ENCODE measurements at places on chromosomes 3 and 15.

- no peak for DNase-seq
Observed at GRCh38 chr3:181713280-181713647, 1.5 kb downstream of the SOX2 start.

GRCh38 chr15:88303395-88303794 lies 46.9 kb upstream of the NTRK3 start:
- DNase-seq, result no peak

DNA sequence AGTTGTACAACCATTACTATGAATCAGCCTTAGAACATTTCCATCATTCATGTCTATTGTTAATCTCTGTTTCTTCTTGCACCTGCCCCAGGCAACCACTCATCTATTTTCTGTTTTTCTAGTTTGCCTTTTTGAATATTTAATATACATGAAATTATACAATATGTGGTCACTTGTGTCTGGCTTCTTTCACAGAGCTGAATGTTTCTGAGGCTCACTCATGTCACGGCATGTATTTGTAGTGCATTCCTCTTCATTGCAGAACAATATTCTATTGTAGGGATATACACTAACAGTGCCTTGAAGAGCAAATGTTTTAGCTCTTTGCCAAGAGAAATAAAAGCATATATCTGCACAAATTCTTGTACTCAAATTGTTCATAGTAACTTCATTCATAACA lies 32.9 kb downstream of the CERS3 start:
- no peak for DNase-seq

- DNase-seq, result no peak
Observed at GRCh38 chr15:43905755-43906154, 79.0 kb downstream of the WDR76 start.

GRCh38 chr15:66621491-66622467 lies 56.0 kb upstream of the LCTL start:
- DNase-seq, result no peak

DNA sequence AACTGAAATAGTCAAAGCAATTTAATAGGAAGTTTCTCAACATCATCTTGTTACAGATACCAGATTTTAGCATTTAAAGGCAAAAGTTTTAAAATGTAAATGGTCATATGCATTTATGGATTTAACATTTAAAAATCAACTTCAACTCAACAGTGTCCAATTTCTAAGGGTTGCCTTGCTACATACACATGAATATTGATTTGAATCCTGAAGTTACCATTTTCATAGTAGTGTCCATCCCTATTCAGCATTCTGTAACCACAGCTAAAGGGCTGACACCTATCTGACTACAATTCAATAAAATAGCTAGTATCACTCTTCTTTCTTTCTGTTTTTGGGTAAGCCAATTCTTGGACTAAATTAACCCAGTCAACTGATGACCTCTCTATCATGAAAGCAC lies 164.0 kb upstream of the CFAP20DC start:
- no peak for DNase-seq

DNA sequence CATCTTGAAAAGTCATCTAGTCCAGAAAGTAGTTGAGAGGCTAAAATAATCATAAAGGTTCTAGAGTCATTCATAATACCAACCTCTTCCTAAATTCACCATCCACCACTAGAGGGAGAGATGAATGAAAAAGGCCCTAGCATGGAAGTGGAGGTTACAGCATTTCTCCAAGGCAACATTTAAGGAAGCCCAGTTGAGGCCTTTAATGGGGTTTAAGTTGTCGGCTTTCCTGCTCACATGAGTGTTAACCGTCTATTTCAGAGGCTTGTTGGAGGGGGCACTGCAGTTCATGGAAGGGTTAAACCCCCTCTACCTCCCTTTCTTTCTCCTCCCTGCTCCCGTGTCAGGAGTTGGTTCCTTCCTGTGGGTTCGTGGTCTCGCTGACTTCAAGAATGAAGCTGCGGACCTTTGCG lies 3.8 kb upstream of the SLCO3A1 start:
- DNase-seq, result peak; percentile 65

DNA sequence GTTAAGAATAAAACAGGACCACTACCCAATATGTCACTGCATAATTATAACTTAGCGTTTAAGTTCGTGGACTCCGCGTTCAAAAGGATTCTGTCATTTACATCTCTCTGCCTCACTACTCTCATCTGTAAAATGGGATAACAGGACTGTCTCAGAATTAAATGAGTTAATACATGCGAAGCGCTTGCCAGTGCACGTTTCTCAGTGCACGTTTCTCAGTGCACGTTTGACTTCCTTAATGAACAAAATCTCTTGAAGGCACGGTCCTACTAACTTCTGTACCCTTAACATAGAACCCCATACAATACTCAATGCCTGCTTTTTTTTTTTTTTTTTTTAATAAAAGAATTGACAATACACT lies 499 bp downstream of the RABL3 start:
- DNase-seq, result peak; percentile 43

- peak; percentile 45 for DNase-seq
Observed at GRCh38 chr15:98904544-98904943, 103.0 kb downstream of the PGPEP1L start.

GRCh38 chr3:167067787-167068161 lies 312.3 kb downstream of the ZBBX start:
- DNase-seq, result no peak

- DNase-seq, result peak; percentile 13
Observed at GRCh38 chr3:177633671-177634207, 436.5 kb upstream of the TBL1XR1 start.

- no peak for DNase-seq
Observed at GRCh38 chr3:106827515-106828213, 549.6 kb upstream of the CCDC54 start.

DNA sequence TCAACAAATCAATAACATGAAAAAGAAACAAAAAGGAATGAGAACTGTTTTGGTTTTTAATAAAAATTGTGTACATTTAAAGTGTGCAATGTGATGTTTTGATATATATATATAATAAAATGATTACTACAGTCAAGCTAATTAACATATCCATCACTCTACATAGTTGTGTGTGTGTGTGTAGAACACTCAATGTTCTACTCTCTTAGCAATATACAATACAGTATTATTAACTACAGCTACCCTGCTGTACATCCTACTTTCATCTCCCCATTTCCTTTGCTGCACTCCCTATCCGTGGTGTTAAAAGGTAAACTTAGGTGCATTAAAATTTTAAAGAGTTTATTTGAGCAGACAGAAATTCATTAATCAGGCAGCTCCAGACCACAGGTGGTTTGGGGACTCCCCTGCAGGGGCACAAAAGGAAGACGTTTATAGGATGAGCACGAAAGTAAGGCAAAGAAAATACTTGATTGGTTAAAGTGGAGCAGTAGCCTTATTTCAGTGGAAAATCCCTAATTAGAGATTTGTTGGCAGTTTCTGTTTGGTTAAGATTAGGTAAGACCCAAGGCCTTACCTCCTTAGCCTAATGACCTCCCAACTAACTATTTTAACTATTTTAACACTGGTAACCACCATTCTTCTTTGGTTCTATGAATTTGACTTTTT lies 61.8 kb upstream of the SNRK start:
- no peak for DNase-seq

DNA sequence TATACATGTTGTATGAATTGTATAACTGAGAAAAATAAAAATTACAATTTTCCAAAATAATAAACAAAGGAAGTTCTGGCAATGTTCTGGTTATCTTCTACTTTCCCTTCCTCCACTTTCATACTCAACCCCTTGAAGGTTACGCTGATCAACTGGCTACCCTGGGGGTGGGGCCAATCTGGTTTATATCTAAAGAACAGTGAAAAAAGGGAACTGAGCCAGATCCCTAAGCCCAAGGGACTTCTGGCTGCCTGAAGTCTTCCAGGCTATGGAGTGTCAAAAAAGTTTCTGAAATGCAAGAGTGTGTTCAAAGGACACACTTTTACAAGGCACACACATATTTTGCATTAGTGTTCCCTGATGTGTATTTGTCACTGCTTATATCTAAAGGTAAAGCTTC lies 591.9 kb downstream of the ROBO1 start:
- no peak for DNase-seq

DNA sequence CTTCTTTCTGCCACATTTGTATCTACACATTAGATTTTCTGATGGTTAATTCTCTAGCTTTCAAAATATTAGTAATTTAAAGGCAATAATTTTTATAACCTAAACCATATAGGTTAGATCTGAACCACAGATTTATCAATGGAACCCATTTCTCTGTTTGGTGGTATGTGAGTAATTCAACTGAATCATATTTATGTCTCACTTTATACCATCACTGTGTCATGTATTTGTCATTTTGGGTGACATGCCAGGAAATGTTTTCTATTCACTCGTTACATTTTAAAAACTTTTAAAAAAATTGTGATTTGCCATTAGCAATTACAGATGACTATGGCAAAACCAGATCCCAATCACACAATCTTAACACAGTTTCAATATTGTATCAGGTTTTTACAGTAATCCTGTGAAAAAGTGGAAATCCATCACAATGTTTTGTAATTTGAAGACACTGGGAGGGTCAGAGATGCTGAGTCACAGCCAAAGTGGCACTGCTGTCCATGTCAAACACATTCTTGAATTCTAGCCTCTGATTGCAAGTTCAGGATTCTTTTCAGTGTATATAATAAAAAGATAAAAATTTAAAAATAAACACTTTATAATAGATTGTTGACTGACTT lies 356.0 kb upstream of the RBMS3 start:
- DNase-seq, result peak; percentile 11

- DNase-seq, result no peak
Observed at GRCh38 chr15:93332168-93332553, 243.2 kb upstream of the RGMA start.

DNA sequence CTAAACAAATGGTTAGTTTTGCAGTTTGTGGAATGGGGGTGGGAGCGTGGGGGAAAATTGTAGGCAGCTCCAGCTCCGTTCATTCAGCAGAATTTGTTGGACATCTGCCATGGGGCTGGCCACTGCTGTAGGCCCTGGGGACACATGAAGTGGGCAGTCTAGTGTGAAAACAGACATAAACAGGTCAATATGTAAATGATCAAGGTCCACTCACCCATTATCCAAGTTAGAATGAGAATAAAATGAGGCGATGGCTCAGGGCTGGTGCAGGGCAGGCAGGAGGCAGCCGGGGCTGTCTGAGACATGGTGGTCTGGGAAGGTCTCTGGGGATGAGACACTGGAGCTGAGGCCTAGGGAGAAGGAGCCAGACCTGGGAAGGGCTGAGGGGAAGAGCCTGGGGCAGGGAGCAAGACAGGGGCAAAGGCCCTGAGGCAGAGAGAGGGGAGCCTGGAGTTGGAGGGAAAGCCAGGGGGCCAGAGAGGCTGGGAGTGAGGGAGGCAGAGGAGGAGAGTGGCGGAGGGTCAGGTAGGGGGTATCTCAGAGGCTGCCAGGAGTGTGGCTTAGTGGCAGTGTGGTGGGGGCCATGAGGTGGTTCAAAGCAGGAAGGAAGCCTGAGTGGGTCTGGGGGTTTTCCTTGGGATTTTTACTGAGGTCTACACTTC lies 6.2 kb upstream of the SLC6A6 start:
- DNase-seq, result no peak

DNA sequence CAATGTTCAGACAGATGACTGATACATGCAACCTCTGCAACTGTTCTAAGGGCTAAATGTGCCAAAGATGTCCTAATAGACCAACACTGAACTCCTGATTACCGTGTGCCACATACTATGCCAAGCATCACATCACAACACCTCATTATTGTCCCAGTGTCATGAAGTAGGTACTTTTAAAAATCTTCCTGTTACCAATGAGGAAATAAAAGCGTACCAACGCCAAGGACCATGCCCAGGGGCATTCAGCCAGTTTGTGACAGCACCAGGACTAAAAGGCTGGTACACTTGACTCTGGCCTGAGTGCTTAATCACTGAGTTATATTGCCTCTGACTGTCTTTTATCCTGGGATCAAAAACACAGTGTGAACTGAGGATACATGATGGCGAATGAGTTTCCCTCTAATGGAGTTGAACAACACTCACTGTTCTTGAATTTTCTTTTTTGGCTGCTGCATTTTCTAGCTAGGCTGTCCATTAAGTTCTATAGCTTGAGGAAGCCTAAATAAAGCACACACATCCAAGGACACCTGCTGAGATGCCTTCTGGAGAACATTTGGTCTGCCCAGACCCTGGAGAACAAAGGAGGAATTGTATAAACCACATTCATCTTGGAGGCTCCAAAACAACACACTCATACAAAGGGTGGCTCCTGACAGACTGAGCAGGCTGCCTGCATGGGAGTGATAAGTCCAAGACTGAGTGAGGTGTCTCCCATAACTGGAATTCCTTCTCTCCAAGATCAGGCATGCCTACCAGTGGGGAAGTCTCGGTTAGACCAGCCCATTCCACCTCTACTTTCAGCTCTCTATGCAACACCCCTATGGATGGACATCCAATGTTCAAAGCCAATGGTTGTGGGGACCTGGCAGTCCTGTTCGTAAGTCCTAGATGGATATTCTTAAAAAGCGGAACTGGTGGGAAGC lies 126.7 kb upstream of the PRICKLE2 start:
- DNase-seq, result peak; percentile 25

DNA sequence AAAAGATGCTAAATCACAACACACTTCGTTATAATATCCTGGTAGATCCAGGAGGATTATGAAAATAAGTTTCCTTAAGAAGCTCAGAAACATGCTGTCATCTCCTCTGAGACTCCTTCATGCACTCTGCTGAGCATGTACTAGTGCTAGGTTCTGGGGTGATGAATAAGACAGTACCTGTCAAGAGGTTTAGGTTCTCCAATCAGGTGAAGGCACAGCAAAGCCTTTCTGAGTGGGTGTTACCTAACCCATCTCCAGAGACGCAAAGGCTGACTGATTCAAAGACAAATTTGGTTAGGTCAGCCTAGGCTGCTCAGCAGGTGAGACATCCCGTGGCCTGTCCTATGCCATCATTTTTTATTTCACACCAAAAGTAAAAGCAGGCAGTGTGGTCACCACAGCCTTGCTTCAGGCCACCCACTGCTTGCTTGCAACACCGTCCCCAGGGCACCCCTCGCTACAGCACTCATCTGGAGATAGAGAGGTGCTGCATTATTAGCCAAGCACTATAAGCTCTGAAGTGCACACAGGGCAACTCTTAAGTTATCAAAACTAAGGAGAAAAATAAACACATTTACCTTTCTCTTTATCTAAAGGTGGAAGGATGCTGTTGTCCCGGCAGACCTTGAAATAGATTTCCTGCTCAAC lies 117.2 kb downstream of the TJP1 start:
- no peak for DNase-seq
